ENCODE measurements at places on chromosomes 5 and 9.
A peak's percentile ranks its signal among the peaks of the same experiment; 100 is the strongest.

DNA sequence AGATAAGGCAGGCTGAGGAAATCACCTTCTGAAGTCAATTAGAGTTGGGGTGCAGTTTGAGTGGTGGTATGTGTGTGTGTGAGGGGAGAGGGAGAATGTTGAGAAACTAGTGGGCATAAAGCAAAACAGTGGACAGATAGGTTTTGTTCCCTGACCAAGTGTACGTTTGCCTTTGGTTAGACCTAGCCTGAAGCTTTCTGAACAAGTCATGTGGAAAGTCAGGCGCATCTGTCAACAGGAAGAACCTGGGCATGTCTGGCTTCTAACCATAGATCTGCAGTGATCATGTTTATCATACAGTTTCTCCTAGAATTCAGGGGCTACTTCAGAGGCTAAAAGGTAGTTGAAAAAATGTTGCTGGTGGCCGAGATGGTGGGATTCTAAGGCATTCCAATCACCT lies 143.2 kb upstream of the PCA3 start:
- no peak for DNase-seq

GRCh38 chr9:100213730-100214477 lies 114.9 kb downstream of the INVS start:
- no peak for DNase-seq

GRCh38 chr5:151093476-151093889 lies 12.6 kb upstream of the TNIP1 start:
- no peak for DNase-seq

DNA sequence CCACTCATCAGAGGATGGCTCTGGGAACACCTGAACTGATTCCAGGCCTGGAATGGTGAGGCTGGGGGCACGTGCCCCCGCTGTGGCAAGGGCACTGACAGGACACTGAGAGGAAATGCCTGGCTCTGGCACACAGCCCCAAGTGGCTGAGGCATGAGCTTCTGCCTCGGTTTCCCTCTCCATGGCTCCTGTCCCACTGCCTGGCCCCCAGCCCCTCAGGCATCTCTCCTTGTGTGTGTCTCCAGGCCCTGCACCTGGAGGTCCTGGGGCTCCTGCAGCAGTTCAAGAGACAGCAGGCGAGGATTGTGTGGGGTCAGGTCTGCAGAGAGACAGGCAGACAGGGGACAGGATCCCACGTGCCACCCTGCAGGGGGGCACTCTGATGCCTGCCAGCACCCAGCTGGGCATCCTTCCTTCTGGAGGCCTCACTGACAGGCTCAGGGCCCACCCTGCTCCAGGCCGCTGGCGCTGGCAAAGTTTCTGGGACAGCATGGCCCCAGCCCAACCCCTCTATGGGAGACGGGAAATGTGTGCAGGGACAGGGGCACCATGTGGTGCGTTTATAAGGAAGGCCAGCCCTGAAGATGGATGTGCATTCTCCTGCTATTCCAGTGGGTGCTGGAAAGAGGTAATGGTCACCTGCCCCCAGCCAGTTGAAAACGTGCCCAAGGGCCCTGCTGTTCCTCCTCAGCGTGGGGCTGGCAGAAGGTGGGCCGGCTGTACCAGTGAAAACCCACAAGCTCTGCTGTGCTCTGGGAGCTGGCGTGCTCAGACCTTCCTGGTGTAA lies 66.0 kb downstream of the RASGEF1C start:
- DNase-seq: no peak

- no peak for DNase-seq
These were observed 463.7 kb downstream of the CYLC2 start for GRCh38 chr9:103458826-103459225.

GRCh38 chr5:174773371-174773770 lies 49.0 kb downstream of the MSX2 start:
- no peak for DNase-seq

- no peak for DNase-seq
These were observed 399.8 kb upstream of the MEF2C start for GRCh38 chr5:89282554-89283510.

DNA sequence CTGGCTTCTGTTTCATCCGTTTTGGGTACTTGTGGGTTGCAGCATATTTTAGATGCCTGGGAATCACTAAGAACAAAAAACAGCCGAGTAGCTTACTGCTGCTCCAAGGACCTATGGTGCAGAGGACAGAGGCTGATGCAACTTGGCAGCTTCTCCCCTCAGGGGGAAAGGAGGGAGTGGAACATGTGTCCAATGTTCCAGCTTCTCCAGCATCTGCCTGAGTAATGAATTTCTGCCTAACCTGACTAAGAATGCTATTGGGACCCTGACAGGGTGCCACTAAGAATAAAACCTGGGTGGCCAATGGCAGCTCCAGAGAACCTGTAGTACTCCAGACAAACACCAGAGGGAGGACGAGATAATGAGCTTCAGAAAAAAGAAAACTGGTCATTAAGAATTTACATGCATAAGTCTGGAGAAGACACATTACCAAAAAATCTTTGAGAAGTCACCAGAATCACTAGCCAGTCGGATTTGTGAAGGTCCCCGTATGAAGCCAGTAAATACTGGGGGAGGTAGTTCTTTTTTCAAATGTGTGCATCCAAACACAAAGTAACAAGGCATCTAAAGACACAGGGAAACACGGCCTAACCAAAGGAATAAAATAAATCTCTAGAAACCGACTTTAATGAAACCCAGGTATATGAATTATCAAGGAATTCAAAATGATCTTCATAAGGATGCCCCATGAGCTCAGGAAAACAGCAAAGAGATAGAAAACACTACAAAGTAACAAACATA lies 293.5 kb downstream of the HINT1 start:
- DNase-seq: no peak

- no peak for DNase-seq
These were observed 170.4 kb downstream of the TTC39B start for GRCh38 chr9:15136646-15137045.

DNA sequence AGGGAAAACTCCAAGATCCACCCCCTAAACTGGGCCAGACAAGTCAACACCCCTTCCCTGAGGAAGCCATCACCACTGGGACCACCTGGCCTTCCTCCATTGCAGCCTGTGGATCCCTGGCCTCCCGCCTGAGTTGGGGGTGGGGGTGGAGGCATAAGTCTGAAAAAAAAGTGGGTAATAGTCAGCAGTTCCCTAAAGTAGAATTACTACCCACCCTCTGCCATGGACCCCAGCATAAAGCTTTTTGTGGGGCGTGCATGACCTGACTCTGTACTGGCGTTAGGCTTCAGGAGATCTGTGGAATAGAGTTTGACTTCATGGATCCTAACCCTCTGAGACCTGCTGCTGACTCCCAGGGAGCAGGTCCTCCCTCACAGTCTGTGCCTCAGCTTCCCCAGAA lies 2.0 kb upstream of the CXXC5 start:
- peak; percentile 8 for DNase-seq

DNA sequence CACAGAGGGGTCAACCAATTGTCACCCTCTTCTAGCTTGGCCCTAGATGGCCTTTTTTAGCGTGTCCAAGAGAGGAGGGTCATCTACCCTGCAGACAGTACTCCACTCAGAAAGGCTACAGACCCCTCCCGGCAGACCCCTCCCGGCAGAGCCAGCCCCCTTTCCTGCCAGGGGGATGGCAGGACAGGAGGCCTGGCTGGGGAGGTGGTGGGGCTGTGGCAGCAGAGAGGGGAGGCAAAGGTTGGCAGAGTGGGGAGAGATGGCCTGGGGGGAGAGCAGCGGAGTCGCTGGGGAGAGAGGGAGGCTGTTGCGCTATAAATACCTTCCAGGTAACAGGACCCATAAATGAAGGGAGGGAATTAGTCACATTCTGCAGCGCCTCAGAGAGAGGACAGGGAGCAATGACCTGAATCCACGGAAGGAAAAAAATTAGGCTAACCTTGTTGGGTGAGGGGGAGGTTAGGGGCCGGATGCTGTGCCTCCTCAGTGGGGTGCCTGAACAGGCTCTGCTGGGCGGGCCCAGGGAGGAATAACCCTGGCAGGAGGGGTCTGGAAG lies 32.9 kb upstream of the PSD2 start:
- no peak for DNase-seq

DNA sequence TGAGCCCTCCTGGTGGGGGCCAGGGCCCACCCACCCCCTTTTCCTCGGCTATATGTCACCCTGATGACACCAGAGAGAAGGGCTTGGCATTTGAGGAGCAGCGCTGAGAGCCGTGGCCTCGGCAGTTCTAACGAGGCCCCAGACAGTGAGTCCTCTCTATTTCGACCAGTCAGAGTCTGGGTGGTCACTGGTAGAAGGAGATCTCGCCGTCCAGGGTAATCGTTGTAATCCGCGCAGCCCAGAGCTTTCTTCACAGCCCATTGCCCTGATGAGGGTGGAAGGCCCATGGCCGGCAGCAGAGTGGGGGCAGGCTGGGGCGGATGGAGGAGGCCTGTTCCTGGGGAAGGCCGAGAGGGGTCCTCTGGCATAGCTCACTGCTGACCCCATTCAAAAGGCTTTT lies 70.2 kb downstream of the PSMB7 start:
- peak; percentile 72 for DNase-seq

GRCh38 chr5:149675610-149676201 lies 54.4 kb upstream of the PPARGC1B start:
- no peak for DNase-seq

DNA sequence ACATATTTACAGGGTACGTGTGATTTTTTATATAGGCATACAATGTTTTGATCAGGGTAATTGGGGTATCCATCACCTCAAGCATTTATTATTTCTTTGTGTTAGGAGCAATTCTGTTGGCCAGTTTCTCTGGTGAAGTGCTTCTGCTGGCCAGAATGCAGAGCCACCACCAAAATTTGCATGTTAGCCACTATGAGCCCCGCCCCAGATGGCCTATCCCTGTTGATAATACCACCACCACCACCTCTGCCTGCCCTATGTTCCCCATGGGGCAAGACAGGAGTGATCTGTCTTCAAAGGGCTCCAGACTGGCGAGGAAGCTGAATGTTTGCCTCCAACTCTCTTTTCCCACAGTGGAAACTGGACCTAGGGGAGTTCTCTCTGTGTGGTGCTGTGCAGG lies 26.0 kb upstream of the JAK2 start:
- DNase-seq: no peak

GRCh38 chr9:70405808-70406433 lies 8.5 kb downstream of the KLF9 start:
- no peak for DNase-seq

GRCh38 chr5:3341446-3342240 lies 254.0 kb upstream of the IRX1 start:
- DNase-seq: no peak

- DNase-seq: peak; percentile 73
These were observed 12.0 kb upstream of the HDHD3 start for GRCh38 chr9:113388833-113389232.

GRCh38 chr5:91420879-91421278 lies 37.8 kb upstream of the ARRDC3 start:
- DNase-seq: no peak

GRCh38 chr5:107652839-107653607 lies 17.7 kb downstream of the EFNA5 start:
- DNase-seq: no peak

- no peak for DNase-seq
These were observed 156.4 kb downstream of the DAB2IP start for GRCh38 chr9:121807823-121808278.

GRCh38 chr5:175642998-175643397 lies 14.9 kb upstream of the HRH2 start:
- no peak for DNase-seq

- no peak for DNase-seq
These were observed 13.9 kb downstream of the STC2 start for GRCh38 chr5:173314166-173314952.

DNA sequence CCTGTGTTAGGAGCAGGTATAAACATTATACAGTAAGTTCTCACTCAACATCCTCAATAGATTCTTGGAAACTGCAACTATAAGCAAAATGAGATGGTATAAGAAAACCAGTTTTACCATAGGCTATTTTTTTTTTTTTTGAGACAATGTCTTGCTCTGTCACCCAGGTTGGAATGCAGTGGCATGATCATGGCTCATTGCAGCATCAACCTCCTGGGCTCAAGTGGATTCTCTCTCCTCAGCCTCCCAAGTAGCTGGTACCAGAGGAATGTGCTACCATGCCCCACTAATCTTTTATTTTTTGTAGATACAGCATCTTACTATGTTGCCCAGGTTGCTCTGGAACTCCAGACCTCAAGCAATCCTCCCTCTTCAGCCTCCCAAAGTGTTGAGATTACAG lies 50.1 kb upstream of the ADRB2 start:
- no peak for DNase-seq

GRCh38 chr5:96197347-96197746 lies 235.7 kb upstream of the ELL2 start:
- no peak for DNase-seq

DNA sequence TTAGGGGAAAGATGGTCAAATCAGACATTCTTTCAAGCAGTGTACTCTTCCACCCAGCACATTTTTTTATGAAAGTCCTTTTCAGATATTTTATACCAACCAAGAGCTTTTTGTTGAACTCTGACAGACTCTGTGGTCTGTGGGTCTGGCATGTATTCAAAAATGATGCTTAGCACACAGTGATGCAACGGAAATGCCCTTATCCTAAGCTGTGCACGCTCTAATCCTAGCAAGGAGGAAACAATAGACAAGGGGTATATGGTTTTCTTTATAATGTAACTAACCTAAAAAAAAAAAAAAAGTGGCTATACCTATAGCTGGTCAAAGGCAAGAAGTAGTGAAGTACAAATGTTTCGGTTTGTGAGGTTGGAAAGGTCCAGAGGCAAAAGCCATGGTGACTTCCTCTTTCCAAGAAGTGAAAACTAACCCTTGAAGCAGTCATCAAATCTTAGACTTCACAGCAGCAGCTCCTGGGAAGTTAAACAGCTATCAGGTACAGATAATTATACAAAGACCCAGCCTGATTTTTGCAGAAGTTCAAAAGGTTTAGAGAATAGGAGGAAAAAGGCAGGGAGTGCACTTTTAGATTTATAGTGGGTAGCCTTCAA lies 82.5 kb downstream of the SEMA6A start:
- DNase-seq: no peak

DNA sequence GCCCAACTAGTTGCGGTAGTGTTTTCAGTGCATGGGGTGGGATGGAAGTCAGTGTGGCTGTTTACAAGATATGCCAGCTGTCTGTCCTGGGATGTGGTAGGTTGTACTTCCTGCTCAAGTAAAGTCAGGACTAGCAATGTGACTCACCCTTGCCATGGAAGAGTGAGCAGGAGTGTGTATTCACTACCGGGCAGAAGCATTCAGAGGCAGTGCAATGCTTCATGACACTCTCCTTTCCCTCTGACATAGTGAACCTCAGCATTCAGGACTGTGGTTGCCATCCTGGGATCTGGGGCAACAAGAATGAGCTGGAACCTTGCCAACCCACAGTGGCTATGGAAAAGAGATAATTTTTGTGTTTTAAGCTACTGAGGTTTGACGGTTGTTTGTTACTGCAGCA lies 68.9 kb downstream of the BOD1 start:
- no peak for DNase-seq

DNA sequence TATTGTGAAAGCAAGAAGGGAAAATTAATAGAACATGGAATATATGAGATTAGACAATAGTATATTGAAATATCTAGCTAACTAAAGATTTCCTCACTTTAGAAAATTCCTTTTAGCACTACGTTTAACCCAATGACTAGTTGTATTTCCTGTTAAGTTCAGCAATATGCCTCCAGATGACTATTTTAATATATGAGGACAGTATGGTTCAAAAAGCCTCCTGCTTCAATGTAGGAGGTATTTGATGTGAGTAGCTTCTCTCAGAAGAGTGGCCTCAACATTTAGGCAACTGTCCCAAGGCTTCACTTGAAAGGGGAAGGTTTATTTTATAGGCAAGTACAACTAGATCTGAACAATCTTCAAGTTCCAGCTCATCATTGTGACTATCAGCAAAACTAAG lies 2.0 kb upstream of the MEF2C start:
- no peak for DNase-seq

- DNase-seq: no peak
These were observed 29.9 kb downstream of the RFX3 start for GRCh38 chr9:3495855-3496254.
